ENCODE measurements at places on chromosomes 1 and 21. TPM values are rescaled to one million over a fixed set of nuclear protein-coding genes. Genes with fewer than 3 reads are reported as not detected.

PCAT6 gene
- total RNA-seq, result 5.4 TPM

TMCO2 gene
- total RNA-seq, result not detected

- DNase-seq, result peak; percentile 96
Observed at GRCh38 chr1:186183219-186183618, 191.8 kb downstream of the TPR start.

DNA sequence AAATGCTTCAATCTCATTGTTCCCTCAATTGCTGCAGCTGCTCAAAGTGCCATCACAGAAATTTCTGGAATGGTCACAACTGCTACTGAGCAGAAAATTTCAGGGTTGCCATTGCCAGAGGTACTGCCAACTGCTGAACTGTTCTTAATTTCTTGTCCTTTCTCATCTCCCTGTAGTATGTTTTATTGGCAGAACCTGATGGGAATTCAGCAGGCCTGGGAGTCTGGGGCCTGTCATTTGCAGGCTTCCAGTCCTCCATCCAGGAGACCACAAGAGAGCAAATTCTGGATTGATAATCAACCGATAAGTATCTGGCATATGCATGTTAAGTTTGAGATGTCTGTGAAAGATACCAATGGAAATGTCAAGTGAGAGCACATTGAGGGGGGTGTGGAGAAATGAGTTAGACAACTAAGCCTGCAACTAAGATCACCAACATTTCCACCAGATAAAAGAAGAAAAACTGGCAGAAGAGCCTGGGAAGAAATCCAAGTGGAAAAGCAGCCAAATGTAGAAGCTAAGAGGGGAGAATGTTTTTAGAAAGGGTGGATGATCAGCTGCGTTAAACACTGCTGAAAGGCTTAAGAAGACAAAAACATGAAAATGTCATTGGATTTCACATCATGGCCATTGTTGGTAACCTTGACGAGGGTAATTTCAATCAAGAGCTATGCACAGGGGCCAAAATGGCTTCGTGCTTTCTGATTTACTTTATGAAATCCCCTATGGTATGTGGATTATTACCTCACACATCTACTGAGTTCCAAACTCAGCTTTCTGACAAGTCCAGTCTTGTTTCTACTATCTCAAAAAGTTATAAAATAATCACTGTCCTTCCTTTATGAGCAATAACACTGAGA lies 648.1 kb downstream of the PLPP3 start:
- peak; percentile 6 for DNase-seq

MYOG gene
- not detected for total RNA-seq

DNA sequence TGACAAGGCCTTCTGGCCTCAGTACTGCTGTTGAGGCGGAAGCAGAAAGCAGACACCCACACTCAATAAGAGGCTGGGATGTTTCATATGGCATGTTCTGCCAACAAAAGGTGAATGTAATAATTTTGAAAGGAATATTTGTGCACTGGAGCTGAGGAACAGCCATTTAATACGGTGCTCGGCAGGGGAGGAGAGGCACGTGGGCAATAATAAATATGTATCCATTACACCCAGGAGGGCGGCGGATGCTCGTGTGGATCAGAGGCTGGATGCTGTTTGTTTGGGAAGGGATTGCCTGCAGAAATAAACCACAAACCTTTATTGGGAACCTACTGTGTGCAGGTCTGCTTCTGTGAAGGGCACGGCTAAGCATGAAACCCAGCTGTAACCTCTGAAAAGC lies 92.0 kb downstream of the VWA5B1 start:
- no peak for DNase-seq

PGLYRP4 gene
- not detected for total RNA-seq

RAB3B gene
- 0.05 TPM for total RNA-seq

GBP4 gene
- 0.05 TPM for total RNA-seq

DNA sequence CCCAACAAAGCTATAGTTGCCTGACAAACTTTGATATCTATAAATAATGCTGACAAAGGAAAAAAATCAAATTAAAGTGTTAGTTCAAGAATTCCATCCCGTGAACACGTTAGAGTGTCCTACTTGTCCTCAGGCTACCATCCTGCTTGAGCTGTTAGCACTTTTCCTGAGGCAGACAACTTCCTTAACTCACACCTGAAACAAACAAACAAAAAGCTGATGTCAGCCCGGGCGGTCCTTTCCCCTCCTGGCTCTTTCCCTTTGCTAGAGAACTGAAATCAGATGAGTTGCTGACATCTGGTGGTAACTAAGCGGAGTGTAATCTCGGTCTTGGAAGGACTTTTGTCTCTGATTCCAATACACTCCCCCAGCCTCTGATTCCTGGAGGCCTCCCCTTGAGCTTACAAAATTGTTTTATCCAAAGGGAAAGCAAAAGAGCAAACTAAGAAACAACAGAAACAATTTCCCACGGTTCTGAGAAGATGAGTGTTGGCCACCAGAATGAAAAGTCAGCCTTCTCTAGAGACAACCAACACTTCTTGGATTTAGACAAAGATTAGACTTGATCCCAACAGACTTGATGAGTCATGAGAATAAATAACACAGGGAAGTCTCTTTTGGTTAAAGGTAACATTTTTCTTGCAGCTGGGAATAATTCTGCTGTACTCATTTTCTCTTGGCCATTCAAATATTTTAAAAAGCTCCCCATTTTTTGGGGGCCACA lies 135.4 kb downstream of the PROX1 start:
- peak; percentile 78 for DNase-seq

IGFN1 gene
- 0.05 TPM for total RNA-seq

LRRC38 gene
- total RNA-seq, result not detected

DNA sequence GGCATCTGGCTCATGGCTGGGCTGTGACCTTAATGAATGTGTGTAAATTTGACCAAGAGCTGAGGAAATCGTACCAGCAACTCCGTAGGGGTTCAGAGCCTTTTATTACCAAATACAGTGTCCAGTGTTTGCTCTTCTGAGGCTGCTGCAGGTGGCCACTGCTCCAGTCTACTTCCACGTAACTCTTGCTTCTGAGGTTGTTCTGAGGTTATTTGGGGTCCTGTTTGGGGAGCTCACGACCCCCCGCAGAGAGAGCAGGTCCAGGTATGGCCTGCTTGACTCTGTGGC lies 33.6 kb downstream of the MAN1C1 start:
- DNase-seq, result no peak

LRRC53 gene
- not detected for total RNA-seq

- DNase-seq, result no peak
Observed at GRCh38 chr1:157732755-157733154, 32.2 kb upstream of the FCRL3 start.

DNA sequence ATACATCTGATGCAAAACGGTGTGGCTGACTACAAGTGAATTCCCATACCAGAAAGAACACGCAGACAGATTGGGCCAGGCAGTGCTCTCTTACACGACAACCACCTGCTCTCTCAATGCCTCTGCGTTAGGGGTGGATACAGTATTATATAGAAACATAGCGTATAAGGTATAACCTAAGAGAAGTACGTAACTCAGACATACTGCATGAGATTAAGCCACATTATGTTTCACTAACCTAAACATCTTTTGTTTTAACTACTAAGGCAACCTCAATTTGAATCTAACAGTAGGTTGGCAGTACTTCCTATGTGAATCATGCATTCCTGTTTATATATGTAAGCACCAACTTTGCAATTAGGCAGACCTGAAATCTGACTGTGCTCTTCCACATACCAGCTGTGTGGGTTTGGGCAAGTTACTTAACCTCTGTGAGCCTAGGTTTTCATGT lies 58.1 kb upstream of the COA6 start:
- peak; percentile 89 for DNase-seq

DNA sequence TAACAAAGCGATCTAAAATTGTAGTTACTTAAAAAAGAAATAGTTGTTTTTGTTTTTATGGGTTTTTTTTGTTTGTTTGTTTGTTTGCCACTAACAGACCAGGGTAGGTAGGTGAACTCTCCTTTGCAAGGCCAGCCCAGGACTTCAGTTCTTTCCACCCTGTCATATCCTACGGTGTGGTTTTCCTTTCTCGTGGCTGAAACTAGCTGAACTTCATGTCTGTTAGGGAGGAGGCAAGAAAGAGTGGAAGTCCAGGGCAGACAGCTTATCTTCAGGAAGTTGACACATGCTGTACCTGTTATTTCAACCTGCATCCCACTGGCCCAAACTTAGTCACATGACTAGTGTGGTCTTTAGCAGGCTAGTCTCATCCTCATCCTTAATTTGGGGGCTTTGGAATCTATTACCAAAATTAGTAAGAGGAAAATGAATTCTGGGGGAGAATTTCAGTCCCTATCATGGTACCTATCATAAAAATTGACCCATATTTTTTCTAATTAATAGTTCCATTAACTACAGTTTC lies 62.9 kb upstream of the LRRC7 start:
- DNase-seq, result no peak

DNA sequence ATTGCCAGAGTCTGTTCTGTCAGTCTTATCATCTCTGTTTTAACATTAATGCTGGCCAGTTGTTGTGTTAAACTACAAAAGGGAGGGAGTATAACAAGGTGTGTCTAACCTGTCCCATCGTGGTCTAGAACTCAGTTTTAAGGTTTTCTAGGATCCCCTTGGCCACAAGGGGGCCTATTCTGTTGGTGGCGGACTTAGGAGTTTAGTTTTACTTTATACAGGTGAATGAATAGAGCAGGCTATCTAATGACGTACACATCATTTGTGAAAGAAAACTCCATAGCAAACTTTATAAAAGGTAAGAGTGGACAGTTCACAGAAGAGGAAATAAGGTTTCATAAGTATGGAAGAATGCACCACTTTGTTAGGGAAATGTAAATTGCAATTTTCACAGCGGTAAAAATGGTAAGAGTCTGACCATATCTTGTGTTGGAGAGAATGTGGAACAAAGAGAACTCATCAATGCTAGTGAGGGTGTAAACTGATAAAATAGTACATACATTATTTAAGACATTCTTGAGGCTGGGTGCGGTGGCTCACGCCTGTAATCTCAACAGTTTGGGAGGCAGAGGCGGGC lies 2.5 kb upstream of the ATF6 start:
- DNase-seq, result peak; percentile 72

GRCh38 chr1:81781749-81782148 lies 19.0 kb upstream of the ADGRL2 start:
- no peak for DNase-seq

LIX1L gene
- total RNA-seq, result 40.1 TPM

MYBPH gene
- total RNA-seq, result not detected

GRCh38 chr1:88217386-88217785 lies 466.7 kb upstream of the PKN2 start:
- no peak for DNase-seq

Data from MCF 10A (cell line).